NCI-H187 treated with DMSO at 0.1 percent for 48 hours (cell line): ENCODE measurements at places on chromosomes 16 and 17.

GRCh38 chr17:65742403-65743307 lies 181.2 kb upstream of the AXIN2 start:
- DNase-seq, result no peak

GRCh38 chr16:20329392-20330138 lies 2.3 kb upstream of the GP2 start:
- no peak for DNase-seq

DNA sequence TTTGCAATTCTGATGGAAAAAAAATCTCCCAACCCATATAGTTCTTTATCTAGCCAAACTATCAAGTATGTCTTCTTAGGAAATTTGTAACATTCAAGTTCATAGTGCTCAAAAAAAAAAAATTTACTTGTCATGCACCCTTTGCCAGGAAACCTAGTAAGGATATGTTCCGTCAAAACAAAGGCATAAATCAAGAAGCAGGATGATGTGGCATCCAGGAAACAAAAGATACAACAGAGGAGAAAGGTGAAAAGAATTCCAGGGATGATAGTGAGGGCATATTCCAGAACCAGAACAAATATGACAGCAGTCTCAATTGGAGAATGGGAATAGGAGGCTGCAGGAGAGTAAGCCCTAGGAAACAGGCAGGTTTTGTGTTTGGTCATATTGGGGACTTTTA lies 104.6 kb downstream of the SPAG9 start:
- no peak for DNase-seq

DNA sequence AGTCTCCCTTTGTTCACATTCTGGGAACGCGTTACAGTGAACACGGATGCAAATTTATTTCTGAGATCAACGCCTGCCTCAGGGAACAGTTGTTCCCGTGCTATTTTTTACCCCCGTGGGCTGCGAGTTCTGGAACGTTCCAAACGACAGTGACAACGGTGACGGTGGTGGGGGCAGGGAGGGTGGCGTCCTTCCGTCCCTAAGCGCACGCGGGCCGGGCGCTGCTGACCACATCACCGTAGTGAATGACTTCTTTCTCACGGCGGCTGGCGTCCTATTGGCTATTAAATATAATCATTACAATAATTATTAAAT lies 45.1 kb upstream of the SSTR5 start:
- DNase-seq, result no peak

GRCh38 chr16:89900885-89901284 lies 17.8 kb upstream of the MC1R start:
- DNase-seq, result no peak

DNA sequence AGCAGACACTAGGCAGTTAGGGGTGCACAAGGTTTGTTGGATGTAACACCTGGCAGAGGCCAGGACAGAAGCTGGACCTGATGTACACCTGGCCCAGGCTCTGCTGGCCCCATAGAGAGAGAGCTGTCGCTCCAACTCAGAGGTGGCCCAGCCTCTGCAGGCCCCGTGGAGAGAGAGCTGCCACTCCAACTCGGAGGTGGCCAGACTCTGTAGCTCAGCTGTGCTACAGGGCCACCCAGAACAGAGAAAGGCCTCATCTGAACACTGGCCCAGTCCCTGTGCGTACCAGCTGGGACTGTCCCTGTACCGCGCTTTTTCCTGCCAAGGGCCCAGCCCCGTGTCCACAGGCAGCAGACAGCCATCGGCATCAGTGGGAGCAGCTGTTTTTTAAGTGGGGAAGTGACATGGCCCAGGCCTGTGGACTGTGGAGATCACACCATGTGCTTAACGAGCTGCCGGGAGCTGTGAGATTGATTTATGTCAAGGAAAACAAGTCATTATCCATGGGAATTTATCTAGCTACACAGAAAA lies 176.4 kb upstream of the CHMP6 start:
- no peak for DNase-seq

DNA sequence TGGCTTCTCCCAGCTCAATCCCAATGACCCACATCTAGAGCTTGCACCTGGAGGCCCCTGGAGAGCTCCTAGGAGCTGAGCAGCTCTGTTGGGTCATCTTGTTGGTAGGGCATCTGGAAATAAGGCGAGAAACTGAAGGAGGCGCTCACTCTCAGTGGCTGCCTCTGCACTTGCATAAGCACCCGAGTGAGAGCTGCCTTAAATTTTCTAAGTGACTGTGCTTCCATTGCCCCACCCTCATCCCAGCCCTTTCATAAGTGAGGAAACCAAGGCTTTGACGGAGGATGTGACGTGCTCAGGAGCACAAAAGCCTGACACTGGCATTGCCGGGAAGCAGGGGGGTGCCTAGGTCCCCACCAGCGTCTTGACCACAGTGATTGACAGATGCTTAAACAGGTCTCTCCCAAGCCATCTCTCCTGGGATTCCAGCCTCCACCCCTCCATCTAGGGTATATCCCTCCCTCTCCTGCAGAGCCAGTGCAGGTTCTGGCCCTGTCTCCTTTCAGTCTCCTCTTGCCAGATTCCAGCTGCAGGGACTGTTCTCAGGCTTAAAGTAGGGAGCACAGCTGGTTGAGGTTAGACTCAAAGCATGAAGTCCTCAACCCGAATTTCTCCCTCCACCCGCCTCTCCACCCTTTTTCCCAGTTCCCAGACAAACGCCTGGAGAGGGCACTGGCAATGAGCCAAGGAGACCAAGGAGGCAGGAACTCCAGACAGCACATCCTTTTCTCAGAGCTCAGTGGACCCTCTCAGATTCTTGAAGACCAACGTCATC lies 113.7 kb downstream of the IRX5 start:
- no peak for DNase-seq

DNA sequence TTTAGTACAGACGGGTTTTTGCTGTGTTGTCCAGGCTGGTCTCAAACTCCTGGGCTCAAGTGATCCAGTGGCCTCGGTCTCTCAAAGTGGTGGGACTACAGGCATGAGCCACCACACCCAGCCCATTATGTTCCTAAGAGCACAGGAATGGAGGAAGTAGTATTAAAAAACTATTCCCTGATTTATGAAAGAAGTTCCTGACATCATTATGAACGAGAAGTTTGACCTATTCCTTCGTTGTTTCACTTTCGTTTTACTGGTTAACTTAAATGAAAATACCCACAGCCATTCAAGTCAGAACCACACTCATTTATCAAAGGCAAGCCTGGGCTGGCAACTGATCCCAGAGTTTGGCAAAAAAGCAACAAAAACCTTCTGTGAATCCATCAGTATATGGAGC lies 13.5 kb upstream of the CBX4 start:
- DNase-seq, result no peak

- DNase-seq, result peak; percentile 52
Observed at GRCh38 chr16:720990-721764, at the start of gene ANTKMT. ANTKMT (plus strand) TSS chr16:721146; CDS start chr16:721275, 129 bp downstream.

GRCh38 chr16:83723901-83724300 lies 83.9 kb upstream of the HSBP1 start:
- DNase-seq, result no peak
